ENCODE measurements at places on chromosomes 2 and 18. TPM values are rescaled to one million over a fixed set of nuclear protein-coding genes. Genes with fewer than 3 reads are reported as not detected.
A peak's percentile ranks its signal among the peaks of the same experiment; 100 is the strongest.

The GAD1 gene
- 10.7 TPM for total RNA-seq

The GLI2 gene
- 9.4 TPM for total RNA-seq

DNA sequence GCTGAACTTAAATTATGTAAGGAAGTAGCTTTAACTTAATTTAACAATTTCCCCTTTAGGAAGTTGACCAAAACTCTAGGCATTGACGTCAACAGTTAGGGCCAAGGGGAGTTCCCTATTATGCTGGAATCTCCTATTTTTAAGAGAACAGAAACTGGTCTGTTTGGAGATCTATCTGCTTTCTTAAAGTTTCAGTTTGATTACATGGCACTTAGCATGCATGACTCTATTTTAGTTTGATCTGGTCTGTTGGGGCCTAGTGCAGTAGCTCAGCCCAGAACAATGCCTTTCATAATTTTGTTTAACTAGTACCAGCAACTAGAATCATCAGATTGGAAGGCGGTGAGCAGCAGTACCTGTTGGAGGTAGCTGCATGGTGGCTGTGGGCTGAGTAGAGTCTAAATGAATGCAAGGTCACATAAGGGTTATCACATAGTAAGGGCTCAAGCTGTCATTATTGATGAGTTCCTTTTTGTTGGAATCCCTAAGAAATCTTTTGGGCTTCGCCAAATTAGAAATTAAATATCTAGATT lies 60.5 kb upstream of the ZNG1B start:
- H3K4me1 ChIP-seq, result no peaks in the 10 kb centered on the region
- H3K27ac ChIP-seq, result no peak overlapping the region
- no peaks in the 10 kb centered on the region for H3K36me3 ChIP-seq
- no peak for DNase-seq
- H3K27me3 ChIP-seq, result no peaks in the 10 kb centered on the region

The ABI2 gene
- 168 TPM for total RNA-seq

DNA sequence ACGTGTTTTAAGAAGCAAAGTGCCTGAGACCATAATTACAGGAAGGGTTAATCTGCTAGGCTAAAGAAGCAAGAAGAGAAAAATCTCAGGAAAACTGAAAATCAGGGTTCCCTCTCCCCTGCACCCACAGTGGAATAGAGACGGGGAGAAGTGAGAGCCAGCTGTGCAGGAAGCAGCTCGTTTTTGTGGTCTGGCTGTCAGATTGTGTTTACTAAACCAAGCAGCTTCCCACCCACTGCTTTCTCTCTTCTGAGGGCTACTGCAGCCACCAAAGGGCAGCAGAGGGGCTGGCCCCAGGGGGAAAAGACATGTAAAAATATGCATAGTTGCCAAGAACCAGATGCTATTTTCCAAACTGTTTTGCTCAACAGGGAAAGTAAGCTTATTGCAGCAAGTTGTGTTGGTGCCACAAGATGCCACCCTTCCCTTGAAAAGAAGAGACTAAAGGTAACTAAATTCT lies 72.6 kb upstream of the THUMPD2 start:
- DNase-seq, result peak; percentile 53
- no peaks in the 10 kb centered on the region for H3K27me3 ChIP-seq
- H3K36me3 ChIP-seq, result no peaks in the 10 kb centered on the region
- H3K27ac ChIP-seq, result no peak overlapping the region
- no peak overlapping the region for H3K4me3 ChIP-seq

- H3K4me1 ChIP-seq, result no peaks in the 10 kb centered on the region
- DNase-seq, result no peak
- peaks cover 23% of the 10 kb centered on the region for H3K36me3 ChIP-seq
- no peaks in the 10 kb centered on the region for H3K27me3 ChIP-seq
- H3K27ac ChIP-seq, result no peak overlapping the region
Observed at GRCh38 chr2:208320686-208321085, 54.6 kb downstream of the PIKFYVE start.

- H3K4me1 ChIP-seq, result peaks cover 2% of the 10 kb centered on the region
- no peak overlapping the region for H3K4me3 ChIP-seq
- no peak for DNase-seq
- H3K27me3 ChIP-seq, result no peaks in the 10 kb centered on the region
- H3K27ac ChIP-seq, result no peak overlapping the region
Observed at GRCh38 chr2:235928751-235929370, 239.3 kb downstream of the GBX2 start.

The PRSS56 gene
- not detected for total RNA-seq

- H3K36me3 ChIP-seq, result no peaks in the 10 kb centered on the region
- no peaks in the 10 kb centered on the region for H3K27me3 ChIP-seq
- H3K27ac ChIP-seq, result no peak overlapping the region
- DNase-seq, result no peak
- H3K4me1 ChIP-seq, result no peaks in the 10 kb centered on the region
Observed at GRCh38 chr18:60391571-60392226, 19.1 kb upstream of the MC4R start.

GRCh38 chr2:61619561-61619960 lies 81.4 kb upstream of the XPO1 start:
- no peaks in the 10 kb centered on the region for H3K27me3 ChIP-seq
- H3K4me1 ChIP-seq, result no peaks in the 10 kb centered on the region

The DDX18 gene
- 87.0 TPM for total RNA-seq

DNA sequence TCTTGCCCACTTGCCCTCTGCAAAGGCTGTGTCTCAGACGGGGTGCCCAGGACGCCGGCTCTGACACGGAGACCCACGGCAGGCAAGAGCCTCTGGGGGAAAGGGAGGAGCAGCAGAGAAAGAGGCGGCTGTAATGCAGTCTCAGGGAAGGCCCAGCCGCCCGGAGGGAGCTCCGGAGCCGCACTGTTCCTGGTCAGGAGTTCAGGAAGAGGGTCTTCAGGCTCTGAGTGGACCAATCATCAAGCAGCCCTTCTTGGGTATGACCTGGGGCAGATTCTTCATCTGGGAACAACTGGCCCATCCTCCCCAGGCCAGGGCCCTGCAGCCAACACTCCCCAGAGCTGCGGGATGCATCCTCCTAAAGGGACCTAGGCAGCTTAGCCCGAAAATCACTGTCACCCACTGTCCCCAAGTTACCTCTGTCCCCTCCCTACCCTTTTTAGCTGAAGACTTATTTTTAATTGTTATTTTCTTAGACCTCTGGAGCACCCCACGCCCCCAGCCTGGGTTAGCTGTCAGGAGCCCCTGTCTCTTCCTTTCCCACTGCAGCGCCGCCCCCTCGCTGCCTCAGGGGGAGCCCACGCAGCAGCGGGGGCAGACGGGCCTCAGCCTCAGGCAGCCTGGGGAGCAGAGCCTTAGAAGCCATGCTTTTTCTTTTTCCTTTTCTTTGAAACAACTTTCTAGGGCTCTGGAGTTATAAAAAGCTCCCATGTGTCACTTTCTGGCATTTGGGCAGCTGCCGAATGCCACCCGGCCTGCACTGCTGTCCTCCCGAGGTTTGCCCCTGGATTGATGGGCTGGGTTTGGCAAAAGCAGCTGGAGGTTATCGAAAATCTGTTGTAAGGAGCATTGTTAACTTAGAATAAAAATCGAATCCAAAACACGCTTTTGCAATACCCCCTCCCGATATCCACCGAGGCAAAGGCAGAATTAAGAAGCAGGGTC lies 644 bp upstream of the NEU2 start:
- no peak overlapping the region for H3K27ac ChIP-seq
- DNase-seq, result peak; percentile 41

DNA sequence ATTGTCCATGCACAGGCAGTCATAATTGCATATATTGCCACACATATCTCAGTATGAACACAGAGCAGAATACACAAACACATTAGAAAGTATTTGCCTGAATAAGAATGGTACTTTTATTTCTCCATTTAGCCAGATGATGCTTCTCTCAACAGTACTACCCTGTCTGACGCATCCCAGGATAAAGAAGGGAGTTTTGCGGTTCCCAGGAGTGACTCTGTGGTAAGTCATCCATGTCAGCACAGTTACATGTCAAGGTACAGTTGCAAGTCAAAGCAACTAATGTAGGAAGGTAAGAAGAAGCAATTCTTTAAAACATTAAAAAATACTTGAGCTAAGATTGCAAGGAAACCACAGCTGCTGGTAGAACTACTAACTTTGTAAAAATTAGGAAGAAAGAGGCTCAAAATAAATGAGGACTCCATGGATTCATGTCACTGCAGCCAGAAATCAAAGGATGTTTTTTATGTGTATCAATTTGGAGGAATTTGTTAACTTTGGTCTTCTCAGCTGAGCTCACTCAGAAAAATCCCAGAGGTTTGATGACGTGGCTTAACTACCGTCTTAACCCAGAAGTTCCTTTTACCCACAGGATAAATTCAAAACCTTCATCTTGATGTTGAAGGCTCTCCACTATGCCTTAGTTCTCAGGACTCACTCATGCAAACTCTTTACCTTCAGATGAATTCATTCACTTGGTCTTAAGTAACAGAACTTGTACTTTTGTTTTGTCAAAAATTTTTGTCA lies 130.3 kb downstream of the ARHGAP28 start:
- DNase-seq, result no peak
- no peak overlapping the region for H3K27ac ChIP-seq
- H3K27me3 ChIP-seq, result no peaks in the 10 kb centered on the region
- H3K4me1 ChIP-seq, result peaks cover 6% of the 10 kb centered on the region
- no peaks in the 10 kb centered on the region for H3K36me3 ChIP-seq

- H3K27me3 ChIP-seq, result no peaks in the 10 kb centered on the region
- no peak overlapping the region for H3K4me3 ChIP-seq
- H3K4me1 ChIP-seq, result no peaks in the 10 kb centered on the region
- no peak for DNase-seq
Observed at GRCh38 chr2:98769114-98769476, 38.2 kb upstream of the MGAT4A start.

DNA sequence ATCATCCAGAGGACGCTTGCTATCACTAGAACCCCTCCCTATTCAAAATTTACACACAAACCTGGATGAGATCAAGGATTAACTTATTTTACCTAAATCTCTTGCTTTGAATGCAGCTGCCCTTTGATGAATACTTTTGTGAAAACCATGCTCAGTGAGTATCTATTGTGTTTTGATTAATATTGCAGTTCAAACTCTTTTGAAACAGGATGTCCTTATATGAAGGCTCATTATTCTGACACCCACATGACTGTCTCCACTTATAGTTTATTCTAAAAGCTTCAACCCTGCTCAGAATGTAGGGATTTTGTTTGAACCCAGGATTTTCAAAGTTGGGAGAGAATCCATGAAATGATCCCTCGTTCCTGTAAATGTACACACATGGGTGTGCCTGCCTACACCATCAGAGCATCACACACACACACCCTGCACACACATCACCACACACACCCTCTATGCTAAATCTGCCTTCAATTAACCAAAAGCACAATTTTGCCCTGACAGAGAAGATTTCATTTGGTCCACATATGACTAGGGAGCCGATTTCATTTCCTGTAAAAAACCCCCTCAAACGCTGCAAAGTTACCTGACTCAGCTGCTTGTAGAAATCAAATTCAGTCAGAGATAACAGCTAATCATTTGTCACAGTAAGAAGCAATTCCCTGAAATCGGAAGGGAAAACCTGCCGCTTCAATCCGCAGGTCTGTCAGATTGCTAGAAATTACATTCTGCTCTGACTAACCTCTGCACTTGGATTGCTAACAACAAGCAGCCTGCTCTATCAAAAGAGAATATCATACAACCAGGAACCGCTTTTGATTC lies 65.2 kb downstream of the ZEB2 start:
- no peak overlapping the region for H3K4me3 ChIP-seq
- H3K27ac ChIP-seq, result peak overlapping the region; percentile 84
- no peaks in the 10 kb centered on the region for H3K36me3 ChIP-seq
- peaks cover 54% of the 10 kb centered on the region for H3K4me1 ChIP-seq
- DNase-seq, result no peak

GRCh38 chr2:84832772-84833461 lies 48.0 kb downstream of the TRABD2A start:
- H3K36me3 ChIP-seq, result no peaks in the 10 kb centered on the region
- no peak overlapping the region for H3K4me3 ChIP-seq
- DNase-seq, result peak; percentile 12
- H3K27ac ChIP-seq, result no peak overlapping the region

- DNase-seq, result no peak
- H3K4me1 ChIP-seq, result no peaks in the 10 kb centered on the region
- H3K27me3 ChIP-seq, result no peaks in the 10 kb centered on the region
Observed at GRCh38 chr18:58168221-58168620, 124.2 kb downstream of the NEDD4L start.

DNA sequence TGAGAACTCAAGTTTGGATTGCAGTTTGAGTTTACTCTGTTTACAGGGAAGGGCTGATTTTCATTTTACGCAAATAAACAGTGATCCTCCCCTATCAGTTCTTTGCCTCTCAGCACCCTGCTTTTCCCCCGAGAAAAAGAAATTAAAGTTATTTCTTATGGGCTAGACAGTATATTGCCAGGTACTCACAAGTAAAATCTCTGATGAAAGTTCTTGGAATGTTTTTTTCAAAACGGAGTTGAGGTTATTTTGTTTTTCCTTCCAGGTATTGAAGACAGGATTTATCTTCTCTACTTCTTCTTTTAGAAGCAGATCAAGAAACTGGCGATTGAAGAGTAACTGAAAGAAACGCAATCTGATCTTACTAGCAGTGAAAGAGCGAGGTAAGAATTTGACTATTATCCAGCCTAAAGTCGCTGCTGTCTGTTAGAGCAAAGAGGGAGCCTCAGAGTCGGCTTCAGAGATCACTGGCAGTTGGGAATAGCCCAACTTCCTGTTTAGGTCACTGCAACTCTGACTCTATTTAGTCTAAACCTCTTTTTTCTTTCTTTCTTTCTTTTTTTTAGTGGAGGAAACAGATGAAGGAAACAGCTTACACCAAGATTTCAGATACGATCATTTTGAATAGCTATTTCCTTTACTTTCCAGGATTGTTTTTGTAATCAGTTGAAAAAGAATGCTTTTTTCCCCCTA lies at the start of gene TFPI:
TSS of gene TFPI (minus strand) at position 425 of the 693 bp plus-strand sequence. CDS start 50,667 bp downstream, outside the sequence.
- H3K4me1 ChIP-seq, result peaks cover 12% of the 10 kb centered on the region
- peak; percentile 53 for DNase-seq
- H3K36me3 ChIP-seq, result no peaks in the 10 kb centered on the region
- peak within 1 kb of the TSS; percentile 39 for H3K27ac ChIP-seq

GRCh38 chr2:107712857-107713256 lies 113.8 kb upstream of the RGPD4 start:
- no peak overlapping the region for H3K27ac ChIP-seq
- H3K4me3 ChIP-seq, result no peak overlapping the region
- H3K4me1 ChIP-seq, result peaks cover 8% of the 10 kb centered on the region
- DNase-seq, result no peak
- H3K27me3 ChIP-seq, result no peaks in the 10 kb centered on the region

- no peak overlapping the region for H3K27ac ChIP-seq
- no peak overlapping the region for H3K4me3 ChIP-seq
- no peaks in the 10 kb centered on the region for H3K4me1 ChIP-seq
- no peak for DNase-seq
- no peaks in the 10 kb centered on the region for H3K27me3 ChIP-seq
Observed at GRCh38 chr18:68399721-68400120, 315.2 kb downstream of the TMX3 start.
